ENCODE measurements at places on chromosomes 11 and 22.

- DNase-seq, result no peak
Observed at GRCh38 chr11:82722231-82722630, 11.4 kb downstream of the FAM181B start.

DNA sequence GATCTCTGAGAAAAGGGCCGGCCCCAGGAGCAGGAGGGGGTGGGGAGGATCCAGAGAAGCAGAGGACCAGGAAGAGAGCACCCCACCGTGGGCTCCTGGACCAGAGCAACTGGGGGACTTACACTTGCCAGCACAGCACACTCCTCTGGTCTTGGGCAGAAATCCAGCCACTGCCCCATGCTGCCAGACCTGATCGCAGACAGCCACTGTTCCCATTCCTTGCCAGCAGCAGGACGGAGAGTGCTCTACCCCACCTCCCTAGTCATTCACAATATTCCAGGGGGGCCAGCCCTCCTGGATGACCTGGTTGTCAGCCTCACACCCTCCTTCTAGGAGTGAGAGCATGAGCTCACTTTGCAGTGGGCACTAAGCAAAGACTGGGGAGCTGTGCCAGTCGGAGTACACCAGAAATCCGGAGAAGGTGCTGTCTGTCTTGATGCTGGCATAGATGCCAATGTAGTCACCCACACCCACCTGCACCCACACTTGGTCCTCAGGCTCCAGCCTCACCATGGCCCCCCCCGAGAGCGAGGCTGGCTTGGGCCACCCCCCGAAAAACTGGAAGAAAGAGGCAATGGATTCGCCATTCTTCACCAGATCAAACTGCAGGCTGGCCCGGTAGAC is 1.6 kb downstream of the C1QTNF5 start:
- DNase-seq, result no peak

GRCh38 chr11:72483412-72484186 is 49.3 kb upstream of the CLPB start:
- no peak for DNase-seq

DNA sequence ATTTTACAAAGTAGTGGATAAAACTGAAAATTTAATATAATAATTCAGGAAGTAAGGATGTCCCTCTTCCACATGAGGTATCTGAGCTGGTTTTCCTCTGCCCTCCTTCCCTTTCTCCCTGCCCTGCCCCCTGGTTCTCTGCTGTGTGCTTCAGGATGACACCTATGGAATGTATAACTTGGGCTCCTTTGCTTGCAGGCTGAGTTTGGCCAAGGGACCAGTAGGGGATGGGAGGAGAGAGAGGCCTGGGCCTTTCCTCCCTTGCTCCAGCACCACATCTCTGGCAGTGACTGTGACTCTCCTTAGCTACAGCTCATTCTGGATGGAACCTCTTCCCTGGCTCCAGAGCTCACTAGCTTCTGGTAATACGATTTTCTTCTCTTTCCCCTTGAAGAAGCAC is 10.1 kb downstream of the IRAG1 start:
- DNase-seq, result no peak

- DNase-seq, result no peak
Observed at GRCh38 chr22:46238541-46238940, 11.6 kb downstream of the CDPF1 start.
